ENCODE measurements at places on chromosomes 11 and 22.

GRCh38 chr11:116507849-116508695, 264.7 kb downstream of the BUD13 start:
- DNase-seq: no peak

DNA sequence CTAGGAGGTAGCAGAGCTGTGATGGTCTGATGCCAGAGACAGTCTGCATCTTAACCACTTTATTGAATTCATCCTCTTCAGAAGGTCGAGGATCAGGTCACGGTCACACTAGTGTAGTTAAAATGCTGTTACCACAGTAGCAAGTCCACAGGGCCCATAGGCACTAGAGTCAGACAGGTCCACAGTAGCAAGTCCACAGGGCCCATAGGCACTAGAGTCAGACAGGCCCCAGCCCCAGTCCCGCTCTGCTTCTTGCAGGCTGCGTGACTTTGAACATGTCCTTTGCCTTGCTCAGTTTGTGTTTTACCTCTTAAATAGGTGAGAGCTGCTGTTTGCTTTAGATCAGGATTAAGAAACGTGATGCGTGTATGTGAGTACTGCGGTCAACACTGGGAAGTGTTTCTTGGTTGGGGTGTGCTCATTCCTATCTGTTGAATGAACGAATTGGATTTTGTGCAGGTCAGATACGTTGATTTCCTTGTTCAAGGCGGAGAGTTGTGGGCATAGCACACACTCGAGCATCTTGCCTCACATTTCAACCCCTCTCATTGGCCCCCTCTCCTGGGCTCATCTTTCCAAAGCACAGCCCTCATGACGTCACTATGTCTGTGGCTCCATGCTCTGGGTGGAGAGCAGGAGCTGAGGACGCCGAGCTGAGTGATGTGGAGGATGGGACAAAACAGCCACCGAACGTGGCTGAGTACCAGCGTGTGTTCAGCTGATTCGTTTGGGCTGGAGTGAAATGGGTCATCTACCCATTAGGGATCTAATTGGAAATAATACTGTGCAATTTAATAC, 191.7 kb downstream of the TBC1D22A start:
- DNase-seq: no peak

DNA sequence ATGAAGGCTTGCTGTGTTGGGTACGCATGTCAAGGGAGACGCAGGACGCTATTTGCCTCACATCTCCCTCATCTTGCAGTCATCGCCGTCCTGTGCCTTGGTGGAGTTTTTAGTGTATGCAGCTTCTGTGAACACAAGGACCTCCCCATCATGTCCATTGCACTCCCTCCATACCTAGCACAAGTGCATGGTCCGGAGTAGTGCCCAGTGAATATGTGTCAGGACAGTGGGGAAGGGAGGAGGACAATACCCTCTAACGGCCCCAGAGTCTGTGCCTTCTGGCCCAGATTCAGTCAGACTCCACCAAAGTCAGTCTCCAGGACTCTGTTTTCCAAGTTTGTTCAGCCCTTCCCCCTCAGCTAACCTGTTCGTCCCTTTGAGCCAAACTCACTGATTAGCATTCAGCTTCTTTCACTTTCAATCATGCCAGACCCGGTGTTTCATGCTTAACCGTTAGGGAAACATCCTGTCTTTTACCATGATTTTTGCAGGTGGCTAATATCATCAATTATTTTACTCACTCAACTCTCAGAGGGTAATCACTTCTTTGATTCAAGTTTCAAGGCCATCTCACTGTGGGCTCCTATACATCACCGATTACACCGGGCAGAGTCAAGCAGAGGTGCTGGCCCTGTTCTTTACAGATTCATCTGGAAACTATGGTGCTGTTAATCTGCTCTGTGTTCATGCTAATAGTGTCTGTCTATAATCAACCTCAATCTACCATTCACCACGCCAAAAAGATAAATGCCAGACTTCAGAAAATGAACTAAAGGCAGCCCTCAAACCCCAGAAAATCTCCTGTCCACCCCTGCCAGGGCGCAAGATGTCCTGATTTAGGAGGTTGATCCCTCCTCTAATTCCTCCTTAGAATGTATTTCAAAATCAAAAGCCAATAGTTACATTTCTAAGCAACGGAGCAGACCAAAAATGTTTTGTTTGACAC, 156.5 kb downstream of the RRAS2 start:
- no peak for DNase-seq

DNA sequence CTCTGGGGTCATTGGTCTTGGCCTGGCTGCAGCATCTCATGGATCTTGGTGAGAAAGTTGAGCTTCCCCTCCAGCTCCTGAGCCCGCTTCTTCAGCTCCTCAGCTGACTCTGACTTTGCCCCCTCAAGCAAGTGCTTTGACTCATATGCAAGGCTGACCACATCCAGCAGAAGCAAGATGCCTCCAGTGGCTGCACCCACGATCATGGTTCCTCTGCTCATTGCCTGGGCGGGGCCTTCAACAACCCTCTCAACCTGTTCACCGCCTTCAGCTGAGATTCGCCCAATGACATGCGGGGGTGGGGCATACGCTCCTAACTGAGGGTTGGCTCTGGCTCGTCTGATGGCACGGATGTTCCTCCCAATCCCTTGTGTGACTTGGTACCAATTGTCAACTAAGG, 11.9 kb downstream of the APOL2 start:
- no peak for DNase-seq

DNA sequence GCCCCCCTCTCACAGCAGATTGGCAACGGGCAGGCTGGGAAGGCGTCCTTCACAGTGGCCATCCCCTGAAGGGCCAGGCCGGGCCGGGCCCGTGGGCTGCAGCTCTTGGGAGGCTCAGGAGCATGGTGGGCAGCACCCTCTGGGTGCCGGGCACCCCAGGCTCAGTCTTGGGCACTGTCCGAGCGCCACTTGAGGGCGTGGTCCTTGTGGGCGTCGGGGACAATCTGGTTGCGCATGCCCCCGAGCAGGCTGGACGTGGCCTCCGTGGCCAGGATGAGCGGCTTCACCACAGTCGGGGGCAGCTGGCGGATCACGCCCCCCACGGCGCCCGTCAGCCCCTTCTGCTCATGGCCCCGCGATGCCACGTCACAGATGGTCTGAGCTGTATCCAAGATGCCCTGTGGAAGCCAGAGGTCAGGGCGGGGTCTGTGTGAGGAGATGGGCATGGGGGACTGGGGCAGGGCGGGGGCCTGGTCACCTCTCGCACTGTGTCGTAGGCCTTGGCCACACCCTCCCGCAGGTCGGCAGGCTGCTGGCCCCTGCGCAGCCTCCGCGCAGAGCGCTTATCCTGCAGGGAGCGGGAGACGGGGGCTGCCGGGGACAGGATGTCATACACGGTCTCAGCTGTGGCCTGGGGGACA, 16.5 kb upstream of the EHD1 start:
- DNase-seq: no peak

GRCh38 chr22:44172370-44173108, 8.2 kb upstream of the PARVG start:
- DNase-seq: peak; percentile 91

DNA sequence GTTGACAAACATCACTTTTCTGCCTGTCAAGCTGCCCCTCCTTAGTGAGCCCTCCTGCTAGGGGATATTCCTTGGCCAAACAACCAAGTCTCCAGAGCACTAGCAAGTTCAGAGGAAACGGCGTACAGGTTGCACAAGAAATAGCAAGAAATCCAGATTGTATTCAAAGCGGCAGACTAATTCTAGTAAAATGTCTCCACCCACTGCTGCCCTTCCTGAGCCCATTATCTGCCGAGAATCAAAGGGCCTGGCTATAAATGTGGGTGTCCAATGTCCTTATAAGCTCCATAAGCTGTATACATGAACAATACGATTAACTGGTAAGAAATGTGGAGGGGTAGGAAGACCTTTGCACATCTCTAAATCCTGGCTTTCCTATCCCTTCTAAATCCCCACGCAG, 44.0 kb upstream of the AKIP1 start:
- no peak for DNase-seq

DNA sequence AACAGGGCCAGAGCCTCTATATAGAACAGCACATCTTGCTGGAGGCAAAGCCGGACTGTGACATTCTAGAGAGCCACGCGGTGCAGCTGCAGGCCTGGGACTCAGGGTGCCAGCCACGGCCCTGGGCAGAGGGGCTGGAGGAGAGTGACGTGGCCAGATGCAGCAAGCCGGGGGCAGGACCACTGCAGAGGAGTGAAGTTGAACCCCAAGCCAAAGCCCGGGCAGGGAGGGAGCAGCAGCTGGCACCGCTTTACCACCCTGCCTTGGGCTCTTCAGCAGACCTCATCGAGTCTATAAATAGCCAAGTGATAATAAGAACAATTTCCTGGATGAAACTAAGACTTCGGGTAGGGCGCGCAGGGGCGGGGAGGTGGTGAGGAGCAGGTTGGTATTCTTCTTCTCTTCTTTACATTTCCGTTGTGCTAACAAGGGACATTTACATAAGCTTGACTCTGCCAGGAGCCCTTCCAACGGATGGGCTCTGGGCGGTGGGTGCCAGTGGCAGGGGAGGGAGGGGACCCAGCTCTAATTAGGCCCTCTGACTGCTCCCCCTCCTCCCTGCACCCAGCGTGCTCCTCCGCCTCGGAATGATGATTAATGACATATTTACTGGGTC, 110.2 kb downstream of the ST3GAL4 start:
- DNase-seq: no peak

All from common myeloid progenitor, CD34-positive (primary cell).